Kidney capillary endothelial cell (primary cell): ENCODE measurements at places on chromosomes 1 and 21.
A peak's percentile ranks its signal among the peaks of the same experiment; 100 is the strongest.

- DNase-seq, result no peak
These were observed 8.2 kb upstream of the PIGK start for GRCh38 chr1:77227381-77227780.

DNA sequence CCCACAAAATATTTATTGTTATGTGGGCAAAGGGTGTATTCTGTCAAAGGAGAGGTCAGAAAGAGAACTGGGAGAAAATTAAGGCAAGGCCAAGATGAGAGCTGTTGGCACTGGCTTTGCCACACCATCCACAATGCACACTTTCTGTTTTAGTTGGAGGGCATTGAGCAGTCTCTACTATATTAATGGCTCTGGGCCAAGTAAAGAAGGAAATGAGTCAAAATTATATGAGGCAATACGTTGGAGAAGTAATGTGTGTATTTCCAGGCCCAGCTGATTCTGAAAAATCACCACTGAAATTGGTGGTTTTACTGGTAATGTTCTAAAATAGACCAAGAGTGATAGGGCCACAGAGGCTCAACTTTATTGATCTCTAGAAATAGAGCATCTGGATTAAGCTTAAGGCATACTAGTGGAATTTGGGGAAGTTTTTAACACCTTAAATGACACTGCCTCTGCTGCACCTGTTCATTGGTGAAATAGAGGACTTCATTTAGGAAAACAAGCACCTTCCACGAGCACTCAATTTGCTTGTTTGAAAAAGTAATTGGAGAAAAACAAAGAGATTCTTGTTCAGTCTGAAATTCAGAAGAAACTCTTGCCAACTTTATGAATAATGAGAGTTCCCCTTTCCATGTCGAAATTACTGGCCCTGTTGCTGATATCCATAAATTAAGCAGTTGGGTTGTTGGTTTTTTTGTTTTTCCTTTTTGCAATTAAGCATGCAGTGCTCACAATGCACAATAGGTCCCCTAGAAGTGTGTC is 424.9 kb downstream of the ADGRL2 start:
- DNase-seq, result peak; percentile 70

- DNase-seq, result peak; percentile 80
These were observed 52.6 kb downstream of the ABCA4 start for GRCh38 chr1:94068096-94068998.

DNA sequence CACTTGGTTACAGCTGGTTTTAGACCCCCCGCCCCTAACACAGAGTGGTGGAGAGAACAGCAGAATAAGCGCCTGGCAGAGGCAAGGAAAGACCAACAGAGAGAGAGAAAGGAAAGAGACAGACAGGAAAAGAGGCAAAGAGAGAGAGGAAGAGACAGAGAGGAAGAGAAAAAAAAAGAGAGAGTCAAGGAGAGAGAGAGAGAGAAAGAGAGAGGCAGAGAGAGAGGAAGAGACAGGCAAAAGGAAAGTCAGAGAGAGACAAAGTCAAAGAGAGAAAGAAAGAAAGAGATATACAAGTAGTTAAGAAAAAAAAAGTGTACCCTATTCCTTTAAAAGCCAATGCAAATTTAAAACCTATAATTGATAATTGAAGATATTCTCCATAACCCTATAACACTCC is 13.0 kb upstream of the NEK2 start:
- no peak for DNase-seq

DNA sequence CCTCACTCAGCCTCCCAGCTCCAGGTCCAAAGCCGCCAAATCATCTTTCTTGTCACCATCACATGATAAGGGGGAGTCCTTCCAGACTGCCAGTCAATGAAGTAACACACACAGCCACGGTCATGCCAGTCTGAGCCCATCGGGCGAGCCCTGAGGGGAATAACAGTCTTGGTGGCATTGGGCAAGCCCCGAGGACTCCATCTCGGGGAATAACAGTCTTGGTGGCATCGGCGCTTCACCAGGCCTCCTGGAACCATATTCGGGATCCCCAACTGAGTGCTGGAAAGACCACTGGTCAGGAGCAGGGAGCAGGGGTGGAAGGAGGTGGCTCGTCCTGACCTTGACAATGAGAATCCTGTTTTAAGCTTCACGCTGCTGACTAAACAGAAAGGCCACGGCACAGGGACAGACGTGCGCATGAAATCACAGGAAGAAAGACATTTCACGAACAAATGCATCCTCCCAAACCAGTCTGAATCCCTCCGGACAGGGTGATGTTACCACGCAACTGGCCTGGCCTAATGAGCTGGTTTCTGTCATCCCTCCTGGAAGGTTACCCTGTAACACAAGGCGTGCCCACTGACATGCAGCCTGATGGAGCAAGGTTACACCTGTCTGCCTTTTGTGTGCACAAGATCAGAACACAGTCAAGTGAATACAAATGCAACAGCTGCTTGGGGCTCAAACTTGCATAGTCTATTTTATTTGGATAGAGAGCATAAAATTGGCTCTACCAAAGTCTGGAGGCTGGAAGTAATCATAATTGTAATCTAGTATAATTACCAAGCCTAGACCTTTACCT is 517.4 kb downstream of the KIF26B start:
- no peak for DNase-seq

GRCh38 chr21:20822666-20823065 is 175.5 kb upstream of the NCAM2 start:
- DNase-seq, result no peak

- DNase-seq, result no peak
These were observed 69.4 kb downstream of the PUM1 start for GRCh38 chr1:30995990-30996612.

DNA sequence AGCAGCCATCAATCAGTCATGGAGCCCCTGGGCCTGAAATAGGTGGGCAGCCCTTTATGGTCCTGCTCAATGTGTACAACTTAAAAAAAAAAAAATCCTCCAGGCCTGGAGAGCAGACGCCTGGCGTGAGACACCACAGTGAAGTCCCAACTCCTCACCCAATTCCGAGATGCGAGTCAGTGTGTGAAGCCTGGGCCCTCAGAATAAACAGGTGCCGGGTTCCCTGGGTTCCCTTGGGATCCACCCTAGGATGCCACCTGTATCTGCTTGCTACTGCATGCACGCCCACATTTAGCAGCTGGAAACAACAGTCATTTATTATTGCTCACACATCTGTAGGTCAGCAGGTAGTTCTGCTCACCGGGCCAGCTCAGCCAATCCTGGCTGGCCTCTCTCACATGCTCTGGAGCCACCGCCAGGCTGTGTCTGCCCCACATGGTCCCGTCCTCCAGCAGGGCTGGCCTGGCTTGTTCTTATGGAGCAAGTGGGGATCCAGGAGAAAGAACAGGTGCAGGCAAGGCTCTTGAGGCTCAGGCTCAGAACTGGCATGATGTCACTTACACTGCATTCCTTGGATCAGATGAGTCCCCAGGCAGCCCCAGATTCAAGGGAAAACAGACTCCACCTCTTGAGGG is 172.7 kb downstream of the NPHP4 start:
- DNase-seq, result no peak

- DNase-seq, result no peak
These were observed 2.3 kb downstream of the LYPLA2 start for GRCh38 chr1:23793018-23793781.
